ENCODE measurements at places on chromosomes 16 and 17.

GRCh38 chr16:27718201-27719105 is 168.5 kb downstream of the KATNIP start:
- DNase-seq: no peak

DNA sequence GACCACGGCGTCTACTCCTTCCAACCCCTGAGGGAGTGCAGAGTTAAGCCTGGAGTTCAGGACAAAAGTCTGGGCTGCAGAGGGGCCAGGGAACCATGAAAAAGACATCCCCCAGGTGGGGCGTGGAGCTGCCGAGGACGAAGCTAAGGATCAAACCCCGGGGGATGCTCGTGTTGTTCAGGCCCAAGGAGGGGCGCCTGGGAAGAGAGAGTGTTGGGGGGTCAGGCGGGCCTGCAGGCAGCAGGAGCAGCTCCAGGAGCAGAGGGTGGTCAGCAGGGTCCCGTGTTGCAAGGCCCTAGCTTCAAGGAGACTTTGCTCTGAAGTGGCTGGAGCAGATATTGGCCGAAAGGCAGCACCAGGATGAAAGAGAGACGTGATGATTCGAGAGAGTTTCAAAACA is 26.7 kb downstream of the NECAB2 start:
- no peak for DNase-seq

GRCh38 chr16:54414671-54415070 is 128.1 kb upstream of the IRX3 start:
- DNase-seq: no peak

DNA sequence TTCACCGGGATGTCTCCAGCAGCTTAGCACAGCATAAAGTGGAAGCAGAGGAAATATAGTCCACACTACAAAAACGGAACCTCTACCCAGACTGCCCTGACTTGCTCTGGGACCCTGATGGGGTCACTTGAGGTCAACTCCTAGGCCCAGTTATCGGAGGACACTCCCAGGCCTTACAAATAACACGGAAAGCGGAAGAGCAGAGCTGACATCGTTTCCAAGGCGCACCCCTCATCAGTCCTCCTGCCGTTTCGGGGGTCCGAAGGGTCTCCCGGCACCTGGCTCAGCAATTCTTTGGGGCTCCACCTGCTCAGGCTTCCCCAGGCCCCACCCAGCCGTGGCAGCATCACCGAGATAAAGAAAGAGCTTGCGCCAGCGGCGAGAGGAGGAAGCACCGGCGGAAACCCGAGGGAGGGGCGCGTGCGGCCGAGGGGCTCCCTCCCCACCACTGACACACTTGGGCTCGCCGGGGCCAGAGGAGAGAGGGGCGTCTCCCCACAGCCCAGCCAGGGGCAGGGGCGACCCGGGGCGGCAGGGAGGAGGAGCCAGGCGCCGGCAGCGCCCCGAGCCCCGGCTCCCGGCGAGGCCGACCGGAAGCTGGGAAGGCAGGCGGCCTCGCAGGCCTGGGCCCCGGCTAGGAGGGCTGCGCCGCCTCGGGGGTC is 727 bp downstream of the CORO7 start:
- DNase-seq: peak; percentile 72

- no peak for DNase-seq
Measured at GRCh38 chr17:17413215-17413792, 63.5 kb upstream of the MED9 start.

DNA sequence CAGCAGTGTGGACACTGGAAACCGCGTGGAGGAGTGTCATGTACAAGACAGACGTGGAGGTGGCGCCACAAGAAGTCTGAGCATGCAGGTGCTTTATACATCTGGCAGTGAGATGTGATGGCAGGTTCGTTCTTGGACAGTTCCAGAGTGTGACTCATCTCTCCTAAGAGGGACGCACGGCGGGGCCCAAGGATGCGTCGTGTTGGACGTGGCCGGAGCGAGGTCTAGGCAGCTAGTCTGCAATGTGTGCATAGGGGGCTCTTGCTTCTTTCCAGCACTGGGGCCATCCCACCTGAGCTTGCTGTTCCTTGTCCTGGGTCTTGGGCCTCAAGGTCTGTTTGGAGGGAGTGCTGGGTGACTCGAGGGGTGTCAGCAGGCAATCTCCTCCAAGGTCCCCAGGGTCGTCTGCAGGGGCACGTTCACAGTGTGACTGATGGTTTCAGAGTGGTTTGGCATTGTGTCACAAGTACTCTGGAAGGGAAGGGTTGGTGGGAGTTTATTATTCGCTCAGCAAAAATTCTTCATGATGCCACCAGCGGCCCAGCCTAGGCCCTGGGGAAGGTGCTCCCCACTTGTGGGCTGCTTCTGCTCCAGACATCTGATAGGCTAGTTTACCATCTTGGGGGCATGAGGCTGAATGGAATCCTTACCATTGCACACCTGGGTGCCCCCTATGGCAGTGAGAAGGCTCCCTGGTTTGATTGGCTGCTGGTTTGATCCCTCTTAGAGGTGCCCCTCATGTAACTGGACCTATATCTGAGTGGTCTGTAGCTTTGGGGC is 22.1 kb downstream of the SPACA3 start:
- no peak for DNase-seq

DNA sequence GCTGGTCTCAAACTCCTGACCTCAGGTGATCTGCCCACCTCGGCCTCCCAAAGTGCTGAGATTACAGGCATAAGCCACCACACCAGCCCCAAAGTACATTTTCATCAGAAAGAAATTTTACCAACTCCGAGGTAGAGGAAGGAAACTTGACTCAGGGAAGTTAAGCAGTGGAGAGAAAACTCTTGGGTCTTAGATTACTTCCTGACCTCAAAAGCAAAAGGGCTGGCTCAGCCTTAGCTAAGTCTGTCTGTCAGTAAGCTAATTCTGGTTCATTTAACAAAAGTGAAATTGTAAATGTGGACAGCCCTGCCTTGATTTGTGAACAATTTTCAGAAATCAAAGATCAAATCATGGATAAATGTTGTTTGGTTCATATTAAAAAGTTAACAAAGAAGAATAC is 30.6 kb downstream of the MAP2K6 start:
- no peak for DNase-seq

DNA sequence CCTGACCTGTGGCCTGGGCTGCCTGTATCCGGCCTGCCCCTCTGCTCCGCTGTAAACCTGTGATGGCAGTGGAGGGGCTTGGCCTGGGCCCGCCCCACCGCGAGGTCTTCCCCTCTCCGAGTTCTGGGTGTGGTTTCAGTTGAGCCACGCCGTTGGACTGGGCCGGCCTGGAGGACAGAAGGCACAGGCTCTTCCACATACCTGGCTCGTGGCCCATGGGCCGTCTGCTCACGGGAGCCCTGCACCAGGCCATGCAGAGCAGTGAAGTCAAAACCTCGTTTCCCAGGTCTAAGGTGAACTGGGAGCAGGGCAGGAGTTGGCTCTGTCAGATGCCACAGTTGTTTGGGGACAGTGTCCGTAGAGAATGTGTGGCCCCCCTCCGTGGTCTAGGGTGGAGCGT is 5.6 kb upstream of the RNPS1 start:
- DNase-seq: no peak

GRCh38 chr17:60656499-60656898 is 21.2 kb upstream of the BCAS3 start:
- no peak for DNase-seq

- DNase-seq: no peak
Measured at GRCh38 chr16:9463461-9463860, 372.0 kb downstream of the HAPSTR1 start.

- no peak for DNase-seq
Measured at GRCh38 chr17:36937959-36938565, 787 bp downstream of the LHX1 start.

DNA sequence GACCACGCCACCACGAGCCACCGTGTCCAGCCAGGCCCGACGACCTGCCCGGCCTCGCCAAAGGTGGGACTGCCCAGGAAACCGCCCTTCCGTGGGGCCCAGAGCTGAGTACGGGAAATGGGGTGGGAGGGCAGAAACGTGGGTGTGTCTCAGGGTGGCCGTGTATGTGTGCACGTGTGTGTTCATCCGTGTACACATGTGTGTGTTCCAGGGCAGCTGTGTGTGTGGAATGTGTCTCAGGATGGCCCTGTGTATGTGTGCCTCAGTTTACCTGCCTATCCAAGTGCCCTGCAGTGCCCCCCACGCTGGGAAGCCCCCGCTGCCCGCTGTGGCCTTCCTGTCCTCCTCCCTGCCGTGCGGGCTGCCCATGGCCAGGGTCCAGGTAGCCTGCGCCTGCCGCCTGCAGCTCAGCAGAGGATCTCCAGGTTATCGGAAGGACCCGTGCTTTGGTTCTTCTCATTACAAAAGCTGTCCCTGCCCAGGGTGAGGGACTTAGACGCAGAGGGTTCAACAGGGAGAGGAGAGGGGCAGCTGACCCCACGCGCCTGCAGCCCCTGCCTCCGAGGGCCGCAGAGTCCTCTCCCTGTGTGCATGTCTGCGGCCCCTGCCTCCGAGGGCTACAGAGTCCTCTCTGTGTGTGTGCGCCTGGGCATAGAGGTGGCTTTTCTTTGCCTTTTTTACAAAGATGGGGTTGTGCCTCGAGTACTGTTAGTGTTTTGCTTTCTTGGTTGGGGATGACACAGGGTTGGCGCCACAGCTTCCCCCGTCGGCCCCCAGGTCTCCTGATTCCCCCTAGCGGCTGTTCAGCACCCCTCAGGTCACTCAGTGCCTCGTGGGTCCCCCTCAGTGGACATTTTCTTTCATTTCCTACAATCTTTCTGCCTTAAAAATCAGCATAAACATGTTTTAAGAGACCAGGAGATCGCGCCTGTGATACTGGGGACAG is 23.6 kb downstream of the ZNF469 start:
- DNase-seq: no peak

- DNase-seq: no peak
Measured at GRCh38 chr17:46991617-46992016, 12.6 kb upstream of the RPRML start.

GRCh38 chr16:73383195-73383987 is 335.5 kb upstream of the ZFHX3 start:
- no peak for DNase-seq

GRCh38 chr16:84115919-84116719 is 623 bp downstream of the MBTPS1 start:
- peak; percentile 62 for DNase-seq

GRCh38 chr17:78923660-78924453 is 1.3 kb downstream of the TIMP2 start:
- peak; percentile 92 for DNase-seq

DNA sequence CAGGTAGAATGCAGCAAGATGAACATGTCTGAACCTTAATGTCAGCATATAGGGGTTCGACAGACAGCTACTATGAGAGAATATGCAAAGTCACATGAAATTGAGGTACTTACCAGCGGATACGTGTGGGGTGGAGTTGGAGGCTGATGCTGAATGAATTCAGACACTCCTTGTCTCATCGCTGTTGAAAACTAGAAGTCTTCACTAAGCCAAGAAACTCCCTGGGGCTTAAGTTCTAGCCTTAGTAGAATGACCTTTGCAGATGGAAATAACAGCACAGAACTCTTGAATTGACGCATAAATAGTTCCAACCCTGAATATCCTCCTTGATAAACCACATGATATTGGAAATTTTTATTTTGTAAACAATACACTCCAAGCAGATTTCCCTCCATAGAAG is 32.9 kb upstream of the MYOCD start:
- no peak for DNase-seq

- DNase-seq: no peak
Measured at GRCh38 chr17:76263896-76264295, 1.3 kb upstream of the UBALD2 start.

- no peak for DNase-seq
Measured at GRCh38 chr16:70594569-70594968, 51.8 kb upstream of the IL34 start.

DNA sequence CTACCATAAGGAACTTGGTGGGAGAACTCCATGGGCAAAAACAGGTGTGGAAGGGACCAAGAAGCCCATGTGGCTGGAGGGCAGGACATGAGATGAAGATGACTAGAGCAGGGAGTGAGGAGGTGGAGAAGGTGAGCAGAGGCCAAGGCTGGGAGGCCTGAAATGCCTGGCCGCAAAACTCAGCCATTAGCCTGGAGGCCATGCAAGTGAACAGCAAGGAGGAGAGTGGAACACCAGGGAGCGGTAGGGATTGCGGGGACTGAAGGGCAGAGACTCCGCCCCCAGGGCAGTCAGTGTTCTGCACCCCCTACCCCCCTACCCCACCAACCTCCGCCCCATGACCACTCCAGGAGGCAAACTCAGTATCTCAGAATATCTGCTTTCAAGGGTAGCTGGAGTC is 17.0 kb downstream of the BCL7C start:
- no peak for DNase-seq

- DNase-seq: peak; percentile 84
Measured at GRCh38 chr17:2828397-2829038, 32.3 kb downstream of the RAP1GAP2 start.

- DNase-seq: no peak
Measured at GRCh38 chr17:58611331-58611730, 80.5 kb downstream of the TEX14 start.

DNA sequence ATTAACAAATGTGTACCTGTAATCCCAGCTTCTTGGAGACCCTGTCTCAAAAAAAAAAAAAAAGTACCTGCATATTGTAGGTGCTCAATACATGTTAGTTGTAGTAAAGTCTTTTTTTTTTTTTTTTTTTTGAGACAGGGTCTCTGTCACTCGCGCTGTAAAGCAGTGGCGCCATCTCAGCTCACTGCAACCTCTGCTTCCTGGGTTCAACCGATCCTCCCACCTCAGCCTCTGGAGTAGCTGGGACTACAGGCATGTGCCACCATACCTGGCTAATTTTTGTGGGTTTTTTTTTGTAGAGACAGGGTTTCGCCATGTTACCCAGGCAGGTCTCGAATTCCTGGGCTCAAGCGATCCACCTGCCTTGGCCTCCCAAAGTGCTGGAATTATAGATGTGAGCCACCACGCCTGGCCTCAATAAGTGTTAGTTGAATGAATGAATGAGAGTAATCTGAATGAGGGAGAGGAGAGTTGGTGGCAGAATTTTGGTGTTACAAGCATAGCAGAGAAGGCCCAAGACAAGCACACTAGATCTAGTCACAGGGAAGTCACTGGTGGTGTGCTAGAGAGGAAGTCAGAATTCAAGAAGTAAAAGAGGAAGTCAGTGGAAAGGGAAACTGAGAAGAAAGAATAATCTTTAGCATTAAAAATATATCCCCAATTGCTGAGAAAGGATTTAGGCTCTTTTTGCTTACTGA is 9.4 kb upstream of the MYL4 start:
- DNase-seq: no peak
